KG1 (cell line): ENCODE measurements at places on chromosomes 6 and 20.

- DNase-seq = peak; percentile 17
These were observed 40.0 kb downstream of the SF3B5 start for GRCh38 chr6:144055121-144055931.

- DNase-seq = no peak
These were observed 52.6 kb downstream of the E2F3 start for GRCh38 chr6:20454204-20454824.

DNA sequence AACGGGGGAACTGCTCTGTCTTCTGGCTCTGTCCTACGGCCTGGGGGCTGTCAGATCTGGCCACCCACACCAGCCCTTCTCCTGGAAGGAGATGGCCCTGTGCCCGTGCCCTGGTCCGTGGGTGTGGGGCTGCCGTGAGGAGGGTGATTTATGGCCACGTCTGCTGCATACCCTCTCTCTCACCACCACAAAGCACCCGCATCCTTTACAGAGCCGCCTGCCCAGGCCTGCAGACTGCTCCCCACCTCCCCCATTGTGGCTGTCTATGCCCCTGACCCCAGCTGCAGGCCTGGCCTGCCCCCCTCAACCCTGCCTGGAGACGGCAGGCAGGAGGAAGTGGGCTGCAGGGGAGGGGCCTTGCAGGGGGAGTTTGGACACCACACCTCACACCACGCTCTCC, 72.7 kb upstream of the GATA5 start:
- DNase-seq = peak; percentile 73

GRCh38 chr6:145279993-145280392, 455.3 kb downstream of the EPM2A start:
- no peak for DNase-seq

- DNase-seq = no peak
These were observed 102.2 kb downstream of the SLC24A3 start for GRCh38 chr20:19314621-19315020.

- DNase-seq = no peak
These were observed 76.8 kb downstream of the TCP11 start for GRCh38 chr6:35064290-35064689.

- DNase-seq = no peak
These were observed 229.9 kb upstream of the STXBP5 start for GRCh38 chr6:146974351-146974750.

DNA sequence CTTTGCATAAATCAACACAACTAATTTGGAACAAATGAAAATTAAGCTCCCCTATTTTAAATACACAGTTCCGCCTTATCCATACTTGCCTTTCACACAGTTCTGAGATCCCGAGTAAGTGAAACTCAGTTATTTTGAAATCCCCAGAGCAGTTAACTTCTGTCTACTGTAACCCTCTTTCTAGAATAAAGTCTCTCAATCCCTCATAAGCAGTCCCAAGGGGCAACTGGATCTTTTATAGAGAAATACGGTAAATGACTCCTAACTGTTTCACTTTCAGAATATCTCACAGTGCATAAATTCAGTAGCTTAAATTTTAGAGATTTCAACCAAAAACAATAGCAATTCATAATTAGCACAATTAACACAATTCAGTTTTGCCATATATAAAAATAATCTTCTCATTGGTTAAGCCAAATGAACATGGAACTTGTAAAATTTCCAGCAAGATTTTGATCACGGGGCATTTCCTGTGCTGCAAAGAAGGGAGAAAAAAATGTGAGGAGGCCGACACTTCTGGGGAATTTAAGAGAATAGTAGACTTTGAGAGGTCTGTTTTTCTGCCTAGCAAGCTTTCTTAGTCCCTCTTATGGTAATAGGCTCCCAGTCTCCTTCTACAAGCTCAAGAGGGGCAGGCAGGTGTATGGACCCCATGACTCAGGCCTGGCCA, 78.3 kb downstream of the KIF6 start:
- no peak for DNase-seq

DNA sequence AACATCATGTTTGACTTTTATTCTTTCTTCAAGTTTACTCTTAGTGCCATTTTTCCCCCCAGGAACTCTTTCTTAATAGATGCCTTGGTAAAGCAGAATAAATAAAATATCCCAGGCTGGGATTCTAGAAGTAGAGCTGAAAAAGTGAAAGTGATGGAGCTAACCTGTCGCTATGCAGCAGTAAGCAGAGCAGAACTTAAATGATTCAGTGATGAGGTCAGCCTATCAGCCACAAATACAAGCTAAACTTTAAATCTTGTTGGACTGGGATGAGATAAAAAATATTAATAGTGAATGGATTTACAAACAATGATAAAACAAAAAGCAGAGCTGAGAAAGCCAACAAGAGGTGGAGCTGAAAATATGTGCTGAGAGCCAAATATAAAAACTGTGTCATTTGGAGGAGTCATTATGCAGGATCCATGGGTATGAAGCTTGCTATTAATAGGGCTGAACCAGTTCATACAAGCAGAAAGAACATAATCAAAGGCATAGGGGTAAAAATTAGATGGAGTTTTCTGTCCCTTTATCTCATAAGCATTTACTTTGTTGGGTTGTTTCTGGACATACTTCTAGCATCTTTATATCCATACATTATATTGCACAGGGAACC, 877.8 kb downstream of the EPHA7 start:
- no peak for DNase-seq

GRCh38 chr6:98136333-98136732, 698.0 kb upstream of the POU3F2 start:
- no peak for DNase-seq

DNA sequence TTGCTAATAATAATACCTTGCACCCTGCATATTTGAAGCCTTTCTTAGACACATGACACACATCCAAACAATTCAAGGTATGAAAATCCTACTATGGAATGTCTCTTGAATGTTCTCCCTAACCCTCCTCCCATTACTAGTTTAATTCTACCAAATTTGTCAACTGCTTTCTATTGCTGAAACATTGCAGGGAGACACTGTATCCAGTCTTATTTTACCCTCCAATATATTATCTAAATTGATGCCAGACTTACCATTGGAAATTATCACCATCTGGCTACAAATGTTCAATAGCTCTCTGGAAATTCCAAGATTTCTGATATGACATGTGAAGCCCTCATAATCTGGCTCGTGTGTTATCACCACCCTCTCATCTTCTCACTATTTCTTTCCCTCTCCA, 1027.3 kb upstream of the CITED2 start:
- DNase-seq = no peak

DNA sequence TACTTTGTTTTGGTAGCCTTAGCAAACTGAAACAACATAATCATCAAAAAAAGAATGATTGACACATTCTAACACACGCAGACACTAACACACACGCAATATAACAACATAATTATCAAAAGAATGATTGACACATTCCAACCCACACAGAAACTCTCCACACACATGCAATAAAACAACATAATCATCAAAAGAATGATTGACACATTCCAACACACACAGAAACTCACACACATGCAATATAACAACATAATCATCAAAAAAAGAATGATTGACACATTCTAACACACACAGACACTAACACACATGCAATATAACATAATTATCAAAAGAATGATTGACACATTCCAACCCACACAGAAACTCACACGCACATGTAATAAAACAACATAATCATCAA, 172.4 kb downstream of the THBS2 start:
- DNase-seq = no peak

GRCh38 chr6:132443206-132443605, 41.9 kb upstream of the MOXD1 start:
- DNase-seq = no peak

DNA sequence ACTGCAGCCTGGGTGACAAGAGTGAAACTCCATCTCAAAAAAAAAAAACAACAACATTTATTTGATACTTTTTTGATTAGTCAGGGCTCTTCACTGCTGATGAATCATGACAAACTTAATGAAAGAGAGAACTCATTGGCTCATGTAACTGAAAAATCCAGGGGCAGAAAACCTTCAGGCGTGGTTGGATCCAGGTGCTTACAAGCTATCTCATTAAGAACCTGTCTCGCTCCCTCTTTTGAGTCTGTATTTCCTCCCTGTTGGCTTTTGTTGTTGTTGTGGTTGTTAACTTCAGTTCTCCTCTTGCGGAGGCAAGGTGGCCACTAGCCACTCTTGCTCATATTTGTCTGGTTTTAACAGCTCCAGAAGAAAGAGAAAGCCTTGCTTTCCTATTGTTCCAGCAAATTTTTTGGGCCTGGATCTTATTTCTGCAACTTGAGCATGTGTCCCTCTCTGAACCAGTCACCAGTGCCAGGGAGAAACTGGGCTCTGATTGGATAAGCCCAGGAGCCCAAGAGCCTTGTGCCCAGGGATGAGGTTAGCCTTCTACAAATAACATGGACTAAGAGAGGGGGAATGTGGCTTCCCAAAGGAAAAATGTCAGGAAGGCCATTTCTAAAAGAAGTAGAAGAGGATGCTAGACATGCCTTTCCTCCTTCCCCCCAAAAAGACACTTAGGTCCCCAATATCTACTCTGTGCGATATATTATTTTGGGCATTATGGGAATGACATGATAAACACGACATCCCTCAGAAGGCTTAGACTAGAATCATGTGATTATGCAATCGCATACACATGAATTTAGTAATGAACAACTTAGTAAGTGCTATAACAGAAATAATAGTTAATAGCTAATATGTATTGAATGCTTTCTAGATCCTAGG, 64.5 kb downstream of the PHACTR2 start:
- no peak for DNase-seq

DNA sequence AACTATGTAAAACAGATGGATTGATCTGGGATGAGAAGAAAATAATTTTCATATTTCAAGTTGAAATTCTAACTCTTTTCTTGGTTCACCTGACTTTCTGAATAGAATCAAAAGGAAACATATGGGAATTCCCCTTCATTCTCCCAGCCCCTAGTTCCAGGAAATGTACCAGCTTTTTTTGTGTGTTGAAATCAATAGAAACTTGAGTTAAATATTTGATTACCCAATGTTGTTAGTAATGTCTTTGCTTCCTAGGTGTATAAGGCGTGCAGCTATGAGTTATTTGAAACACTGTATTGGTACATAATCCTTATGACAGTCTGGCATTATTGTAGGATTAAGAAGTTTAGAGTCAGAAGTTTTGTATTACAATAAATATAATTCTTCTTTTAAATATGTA, 21.5 kb downstream of the VNN2 start:
- no peak for DNase-seq

DNA sequence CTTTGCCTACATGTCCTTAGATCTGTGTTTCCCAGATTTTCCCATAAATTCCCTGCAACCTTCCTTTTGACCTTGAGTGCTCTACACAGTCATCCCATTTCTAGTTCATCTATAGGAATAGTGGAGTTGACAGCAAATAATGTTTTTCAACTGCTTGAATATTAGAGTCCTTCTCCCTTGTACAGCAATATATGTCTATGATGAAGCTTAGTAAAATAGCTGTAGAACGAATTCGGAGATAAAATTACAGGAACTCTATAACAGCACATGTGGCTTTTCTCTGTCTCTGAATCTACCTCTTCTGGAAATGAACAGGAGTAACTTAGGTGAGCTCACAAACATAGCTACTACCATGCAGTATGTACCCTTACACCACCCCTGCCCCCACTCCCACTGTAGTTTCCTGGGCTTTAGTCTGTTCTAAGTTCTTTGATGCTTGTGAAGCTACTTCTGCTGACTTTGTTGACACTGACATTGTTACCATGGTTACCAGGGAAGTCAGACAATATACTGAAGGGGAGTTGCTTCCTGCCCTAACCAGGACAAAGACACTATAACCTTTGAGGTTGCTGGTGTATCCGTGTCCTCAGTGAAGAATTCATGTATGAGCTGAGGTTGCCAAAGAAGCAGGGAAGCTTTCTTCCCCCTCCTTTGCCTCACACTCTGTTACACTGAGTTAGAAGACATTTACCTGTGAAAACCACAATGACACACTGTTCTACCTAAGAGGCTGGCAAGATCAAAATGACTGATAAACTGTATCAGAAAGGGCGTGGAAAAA, 35.8 kb upstream of the SHLD1 start:
- peak; percentile 19 for DNase-seq

DNA sequence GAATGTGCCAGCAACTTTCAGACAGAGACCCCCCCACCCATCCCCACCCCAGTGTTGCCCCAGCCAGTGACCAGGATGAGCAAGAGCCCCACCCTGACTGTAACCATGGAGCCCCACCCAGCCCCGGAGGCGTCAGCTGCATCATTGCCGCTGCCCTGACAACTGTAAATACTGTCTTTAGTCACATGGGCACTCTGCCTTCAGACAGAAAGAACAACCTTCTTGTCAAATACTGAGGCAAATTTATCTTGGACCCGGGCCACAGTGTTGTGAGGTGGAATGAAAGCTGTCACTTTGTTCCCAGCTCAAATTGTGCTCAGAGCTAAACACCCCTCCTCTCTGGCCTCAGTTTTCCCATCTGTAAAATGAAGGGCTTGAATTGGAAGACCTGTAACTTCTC, 23.7 kb downstream of the MOCS3 start:
- DNase-seq = no peak

- peak; percentile 13 for DNase-seq
These were observed 48.1 kb downstream of the MCUR1 start for GRCh38 chr6:13766201-13766634.

GRCh38 chr6:20328266-20328923, 73.3 kb upstream of the E2F3 start:
- DNase-seq = no peak

DNA sequence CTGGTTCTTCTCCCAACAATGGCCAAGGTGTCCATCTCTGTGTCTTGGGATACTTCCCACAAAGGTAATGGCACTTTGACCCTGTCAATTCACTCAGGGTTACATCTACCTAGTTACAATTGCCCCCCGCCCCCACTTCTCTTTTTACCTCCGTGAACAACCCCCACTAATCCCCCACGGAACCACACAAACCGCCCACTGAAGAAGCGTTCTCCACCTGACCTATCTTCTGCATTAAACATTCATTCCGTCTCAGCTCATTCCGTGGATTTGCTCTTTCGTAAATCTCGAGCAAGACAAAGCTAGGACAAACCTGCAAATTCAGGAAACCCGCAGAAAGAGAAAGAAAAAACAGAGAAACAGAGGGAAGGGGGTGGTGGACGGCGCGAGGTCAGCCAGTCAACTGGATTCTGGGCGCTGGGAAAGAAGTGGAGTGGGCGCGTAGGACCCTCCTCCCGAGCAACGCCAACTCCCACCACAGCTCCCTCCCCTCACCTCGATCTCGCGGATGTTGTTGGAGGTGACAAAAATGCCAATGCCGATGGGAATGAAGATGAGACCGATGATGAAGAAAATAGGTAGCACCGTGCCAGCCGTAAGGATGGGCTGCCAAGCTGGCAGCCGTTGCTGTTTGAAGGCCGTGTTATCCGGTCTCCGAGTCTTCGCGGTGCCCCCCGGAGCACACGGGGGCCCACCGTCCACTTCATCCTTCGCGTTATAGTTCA, 523 bp downstream of the TMEM30A start:
- peak; percentile 78 for DNase-seq

- no peak for DNase-seq
These were observed 173.1 kb upstream of the SSTR4 start for GRCh38 chr20:22861990-22862389.
